ENCODE measurements at places on chromosomes 4 and X. TPM values are rescaled to one million over a fixed set of nuclear protein-coding genes. Genes with fewer than 3 reads are reported as not detected.

DNA sequence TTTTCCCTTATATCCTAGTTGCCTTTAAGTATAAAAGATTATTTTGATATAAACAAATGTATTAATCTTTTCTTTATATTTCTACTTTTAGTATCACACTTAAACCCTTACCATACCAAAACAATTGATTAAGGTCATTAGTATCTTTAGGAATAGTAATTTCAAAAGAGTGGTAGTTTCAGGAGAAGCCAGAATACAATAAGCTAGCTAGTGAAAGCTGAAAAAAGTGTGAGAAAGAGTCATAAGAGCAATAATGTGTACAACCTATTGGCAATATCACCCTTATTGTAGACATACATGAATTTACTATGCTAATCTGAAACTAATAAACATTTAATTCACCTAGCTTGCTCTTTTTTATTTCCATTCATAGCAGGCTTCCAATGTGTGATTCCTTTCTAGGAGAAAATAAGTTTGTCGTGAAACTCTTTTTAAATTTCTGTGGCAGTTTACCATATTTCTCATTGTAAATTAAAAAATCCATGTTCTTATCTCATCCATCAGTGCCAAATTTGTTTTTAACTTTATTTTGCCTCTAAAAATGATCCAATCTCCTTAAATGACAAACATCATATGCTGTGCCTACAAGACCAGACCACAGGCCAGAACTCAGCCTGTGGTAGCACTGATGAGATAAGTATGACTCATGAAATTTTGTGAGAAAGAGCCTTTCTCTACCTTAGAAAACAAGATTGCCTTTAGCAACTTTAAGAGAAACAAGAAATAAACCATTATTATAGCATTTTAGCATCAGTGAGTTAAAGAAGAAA is 8.1 kb downstream of the NEK1 start:
- no peaks in the 10 kb centered on the region for H3K36me3 ChIP-seq
- peak overlapping the region; percentile 6 for H3K4me3 ChIP-seq
- peaks cover 62% of the 10 kb centered on the region for H3K4me1 ChIP-seq
- peak; percentile 46 for DNase-seq
- no peaks in the 10 kb centered on the region for H3K27me3 ChIP-seq

GRCh38 chr4:111399623-111400022 is 745.6 kb upstream of the FAM241A start:
- no peak overlapping the region for H3K27ac ChIP-seq
- no peaks in the 10 kb centered on the region for H3K4me1 ChIP-seq
- H3K27me3 ChIP-seq, result no peaks in the 10 kb centered on the region
- no peak for DNase-seq
- no peak overlapping the region for H3K4me3 ChIP-seq

DNA sequence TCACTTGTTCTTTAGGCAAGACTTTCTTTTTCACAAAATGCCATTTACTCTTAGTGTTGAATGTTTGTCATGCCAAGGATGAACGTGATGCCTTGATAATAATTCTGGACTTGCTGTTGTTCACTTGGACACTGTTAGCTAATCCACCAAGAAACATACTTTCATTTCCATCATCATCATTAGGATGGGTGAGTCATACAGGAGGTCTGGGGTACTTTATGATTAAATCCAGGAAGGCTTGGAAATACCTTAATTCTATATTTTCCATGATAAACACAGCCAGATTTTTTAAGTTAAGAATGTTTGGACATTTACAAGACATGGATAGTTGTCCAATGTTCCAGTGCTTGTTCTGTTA is 260.7 kb upstream of the GIMD1 start:
- no peak overlapping the region for H3K4me3 ChIP-seq
- H3K4me1 ChIP-seq, result no peaks in the 10 kb centered on the region
- H3K36me3 ChIP-seq, result no peaks in the 10 kb centered on the region
- no peaks in the 10 kb centered on the region for H3K27me3 ChIP-seq
- H3K27ac ChIP-seq, result no peak overlapping the region
- no peak for DNase-seq

DNA sequence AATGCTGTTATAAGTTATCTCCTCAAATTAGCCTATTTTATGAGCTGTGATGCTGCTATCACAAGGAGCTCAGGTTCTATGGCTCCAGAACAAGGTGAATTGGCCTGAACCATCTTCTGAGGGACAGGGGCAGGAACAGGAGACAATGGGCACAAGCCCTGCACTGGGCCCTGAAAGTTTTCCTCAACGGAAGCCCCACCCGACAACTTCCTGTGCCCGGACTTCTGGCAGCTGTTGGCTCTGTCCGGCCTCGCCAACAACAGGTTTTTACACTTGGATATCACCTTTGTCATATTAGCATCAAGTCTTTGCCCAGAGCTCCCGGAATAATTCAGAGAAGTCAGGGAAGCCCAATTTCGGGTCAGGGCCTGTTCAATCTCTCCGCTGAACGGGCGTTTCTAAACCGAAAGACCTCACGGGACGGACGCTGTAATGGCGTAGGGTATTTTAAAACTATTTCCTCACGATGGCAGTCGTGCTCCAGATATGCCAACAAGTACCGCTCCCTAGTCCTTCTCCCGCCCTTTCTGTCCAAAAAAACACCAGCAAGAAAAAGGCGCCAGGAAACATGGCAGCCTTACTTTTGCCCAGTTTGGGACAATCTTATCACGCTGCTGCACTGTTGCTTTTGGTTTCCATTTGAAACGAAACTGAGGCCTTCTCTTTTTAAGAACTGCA is 201.0 kb upstream of the STK26 start:
- H3K4me3 ChIP-seq, result peak overlapping the region; percentile 83
- H3K36me3 ChIP-seq, result peaks cover 2% of the 10 kb centered on the region
- no peak overlapping the region for H3K27ac ChIP-seq
- H3K4me1 ChIP-seq, result peaks cover 32% of the 10 kb centered on the region

DNA sequence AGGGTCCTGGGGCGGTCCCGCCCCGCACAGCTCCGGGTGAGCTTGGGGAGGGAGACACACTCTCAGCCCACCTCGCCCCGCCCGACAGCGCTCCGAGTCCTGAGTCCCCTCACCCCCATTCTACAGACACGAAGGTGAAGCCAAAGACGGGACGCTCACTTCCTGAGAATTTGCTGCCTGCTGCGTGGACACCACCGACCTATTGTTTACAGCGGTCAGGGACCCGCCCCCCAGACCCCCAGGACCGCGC is 796 bp upstream of the ZNF141 start:
- peaks cover 18% of the 10 kb centered on the region for H3K4me1 ChIP-seq
- H3K27me3 ChIP-seq, result no peaks in the 10 kb centered on the region
- H3K36me3 ChIP-seq, result peaks cover 54% of the 10 kb centered on the region
- H3K27ac ChIP-seq, result peak overlapping the region; percentile 98

- peaks cover 16% of the 10 kb centered on the region for H3K27me3 ChIP-seq
- H3K4me1 ChIP-seq, result no peaks in the 10 kb centered on the region
- H3K36me3 ChIP-seq, result no peaks in the 10 kb centered on the region
- no peak overlapping the region for H3K27ac ChIP-seq
These were observed 58.1 kb upstream of the PARM1 start for GRCh38 chr4:74874753-74875367.

GRCh38 chrX:22313766-22314165 is 41.1 kb downstream of the CBLL2 start:
- H3K36me3 ChIP-seq, result no peaks in the 10 kb centered on the region
- no peak overlapping the region for H3K27ac ChIP-seq
- H3K4me3 ChIP-seq, result no peak overlapping the region
- H3K27me3 ChIP-seq, result peaks cover 18% of the 10 kb centered on the region

GRCh38 chr4:84379917-84380641 is 119.0 kb downstream of the NKX6-1 start:
- H3K4me1 ChIP-seq, result no peaks in the 10 kb centered on the region
- H3K4me3 ChIP-seq, result no peak overlapping the region
- peaks cover 19% of the 10 kb centered on the region for H3K27me3 ChIP-seq

GPR50 gene
- total RNA-seq, result not detected

TEX13B gene
- total RNA-seq, result not detected

PABPC5 gene
- not detected for total RNA-seq

Data from activated T-cell treated with anti-CD3 and anti-CD28 coated beads, Interleukin-2, amount 50 U/mL, for 72 hours (primary cell).